ENCODE measurements at places on chromosomes 1 and 21. TPM values are rescaled to one million over a fixed set of nuclear protein-coding genes. Genes with fewer than 3 reads are reported as not detected.

Gene FAM151A
- not detected for total RNA-seq

Gene RUNX3
- total RNA-seq = 177 TPM

Gene XCL1
- 0.33 TPM for total RNA-seq

Gene PLEKHO1
- total RNA-seq = 92.9 TPM

DNA sequence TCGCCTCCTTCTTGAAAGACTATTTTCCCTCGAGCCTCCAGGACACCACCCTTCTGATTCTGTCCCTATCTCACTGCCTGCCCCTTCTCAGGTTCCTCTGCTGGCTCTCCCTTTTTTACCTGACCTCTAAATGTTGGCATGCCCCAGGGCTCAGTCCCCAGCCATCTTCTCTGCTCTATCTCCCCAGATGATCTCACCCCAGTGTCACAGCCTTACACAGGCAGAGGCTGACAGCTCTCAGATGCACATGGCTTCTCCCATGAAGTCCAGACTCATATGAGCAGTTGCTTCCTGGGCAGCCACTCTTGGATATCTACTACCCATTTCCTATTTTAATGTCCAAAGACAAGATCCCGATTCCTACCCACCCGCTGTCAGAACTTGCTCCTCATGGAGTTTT, 37.5 kb downstream of the RXRG start:
- no peak for DNase-seq

- DNase-seq = no peak
These were observed 45.8 kb upstream of the CYP2J2 start for GRCh38 chr1:59972216-59972927.

DNA sequence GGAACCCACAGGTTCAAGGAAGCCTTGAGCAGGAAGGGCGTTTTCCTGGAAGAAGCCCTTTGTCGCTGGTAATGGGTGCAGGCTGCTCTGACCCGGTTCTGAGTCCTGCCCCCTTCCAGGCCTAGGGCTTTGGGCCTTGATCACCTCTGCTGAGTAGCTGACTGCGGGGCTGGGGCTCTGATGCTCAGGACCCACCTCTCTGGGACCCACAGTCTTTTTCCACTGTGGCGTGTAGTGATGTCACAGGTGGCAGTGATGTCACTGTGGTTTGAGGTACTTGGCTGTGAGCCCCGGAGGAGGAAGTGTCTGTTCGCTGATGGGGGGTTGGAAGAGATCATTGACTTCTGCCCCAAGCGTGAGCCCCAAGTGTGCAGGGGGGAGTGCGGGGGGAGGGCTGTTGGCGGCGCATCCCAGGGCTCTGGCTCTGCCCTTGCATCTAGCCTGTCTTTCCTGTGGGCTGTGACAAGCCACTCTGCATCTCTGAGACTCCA, 6.9 kb downstream of the TNFRSF1B start:
- peak; percentile 96 for DNase-seq

DNA sequence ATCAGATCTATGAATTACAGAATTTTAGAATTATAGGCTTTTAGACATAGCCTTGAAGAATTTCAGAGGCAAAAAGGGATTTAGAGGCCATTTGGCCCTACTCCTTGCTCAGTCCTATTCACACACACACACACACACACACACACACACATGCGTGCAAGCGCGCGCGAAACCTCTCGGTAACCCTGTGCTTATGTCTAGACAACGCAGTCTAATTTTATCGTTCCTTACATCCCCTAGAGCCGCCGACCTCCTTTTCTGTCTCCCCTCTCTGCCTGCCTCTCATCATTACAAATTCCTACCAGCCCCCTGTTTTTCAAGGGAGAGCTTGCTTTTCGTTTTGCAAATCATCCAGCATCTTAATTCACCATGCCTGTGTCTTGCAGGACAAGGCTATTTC, 252.1 kb downstream of the FOXD2 start:
- DNase-seq = no peak

- no peak for DNase-seq
These were observed 172.0 kb upstream of the CAMK1G start for GRCh38 chr1:209411491-209411929.

DNA sequence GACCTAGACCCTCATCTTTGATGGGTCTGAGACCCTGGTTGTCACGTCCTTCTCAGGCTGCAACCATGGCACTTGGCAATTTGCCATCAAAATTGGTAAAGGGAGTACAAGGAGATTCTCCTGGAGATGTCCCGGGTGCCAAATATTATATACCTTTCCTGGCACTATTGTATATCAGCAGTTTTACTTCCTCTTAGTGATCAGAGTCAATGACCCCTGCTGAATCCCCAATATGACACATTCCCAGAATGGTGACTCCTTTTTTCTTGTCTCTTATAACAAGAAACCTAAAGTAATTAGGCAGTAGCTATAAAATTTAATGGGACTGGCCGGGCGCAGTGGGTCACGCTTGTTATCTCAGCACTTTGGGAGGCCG, 39.6 kb upstream of the CDC42BPA start:
- no peak for DNase-seq

- no peak for DNase-seq
These were observed 322.9 kb downstream of the DISC1 start for GRCh38 chr1:231949277-231950091.

DNA sequence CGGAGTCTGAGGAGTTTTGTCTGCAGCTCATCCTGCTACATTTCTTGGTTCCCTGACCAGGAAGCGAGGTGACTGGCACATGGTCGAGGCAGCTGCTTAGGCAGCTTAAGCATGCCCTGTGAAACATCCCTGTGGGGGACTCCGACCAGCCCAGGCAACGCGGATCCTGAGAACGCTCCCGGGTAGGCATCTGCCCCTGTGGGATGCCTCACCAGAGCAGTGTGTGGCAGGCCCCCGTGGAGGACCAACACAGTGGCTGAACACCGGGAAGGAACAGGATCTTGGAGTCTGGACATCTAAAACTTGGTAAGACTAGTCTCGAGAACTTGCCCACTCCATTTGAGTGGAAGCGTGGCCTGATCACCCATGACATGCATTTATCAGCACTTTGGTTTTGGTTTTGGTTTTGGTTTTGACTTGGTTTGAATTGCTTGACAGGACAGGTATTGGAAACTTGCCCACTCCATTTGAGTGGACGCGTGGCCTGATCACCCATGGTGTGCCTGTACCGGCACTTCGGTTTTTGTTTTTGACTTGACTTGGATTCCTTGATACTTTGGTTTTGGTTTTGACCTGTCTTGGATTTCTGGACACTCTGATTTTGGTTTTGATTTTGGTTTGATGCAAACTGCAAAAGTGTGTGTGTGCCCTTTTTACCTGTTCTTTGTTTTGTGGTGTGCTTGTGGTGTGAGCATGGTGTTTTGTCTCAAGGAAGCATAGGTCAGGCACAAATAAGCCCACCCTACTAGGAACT, 12.2 kb upstream of the NEK2 start:
- peak; percentile 26 for DNase-seq
